Brain microvascular endothelial cell (primary cell): ENCODE measurements at places on chromosomes 3 and 15.

DNA sequence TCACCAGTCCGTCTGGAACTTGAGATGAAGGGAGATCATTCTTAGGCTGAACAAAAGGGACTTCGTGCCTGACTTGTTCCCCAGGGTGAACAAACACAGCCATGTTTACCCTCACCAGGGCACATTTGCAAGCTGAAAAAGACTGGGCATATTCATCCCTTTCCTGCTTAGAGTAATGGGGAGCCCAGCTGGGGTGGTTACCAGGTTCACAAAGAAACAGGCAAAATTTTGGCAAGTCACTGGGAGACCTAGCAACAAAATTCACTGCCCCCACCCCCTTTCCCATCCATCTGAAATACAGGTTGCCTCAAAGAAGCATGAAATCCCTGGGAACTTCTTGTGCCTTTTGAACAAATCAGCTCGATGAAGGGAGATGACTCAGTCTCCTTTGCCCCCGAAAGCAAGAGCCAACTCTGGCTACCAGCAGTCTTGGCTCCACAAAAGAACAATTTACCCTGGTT is 775.0 kb downstream of the SQOR start:
- DNase-seq = no peak

- DNase-seq = no peak
Observed at GRCh38 chr3:100124201-100124761, 10.0 kb upstream of the FILIP1L start.

GRCh38 chr3:16186565-16186964 is 12.1 kb downstream of the GALNT15 start:
- no peak for DNase-seq

DNA sequence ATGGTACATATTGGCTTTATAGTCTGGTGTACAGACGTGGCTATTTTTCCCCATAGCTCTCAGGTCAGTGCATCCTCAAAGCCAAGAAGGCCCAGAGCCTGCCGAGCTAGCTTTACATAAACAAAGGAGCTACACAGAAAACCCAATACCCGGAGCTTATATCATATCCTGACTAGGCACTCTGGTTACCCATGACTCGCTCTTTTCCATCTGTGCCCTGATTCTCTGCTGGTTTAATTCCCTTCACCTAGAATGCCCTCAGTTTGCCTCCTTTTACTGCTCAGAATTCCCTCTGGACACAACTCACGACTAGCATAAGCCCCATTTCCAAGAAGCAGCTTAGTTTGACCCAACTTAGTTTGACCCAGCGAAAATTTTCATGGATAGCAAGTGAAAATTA is 110.8 kb downstream of the TIGIT start:
- peak; percentile 22 for DNase-seq

DNA sequence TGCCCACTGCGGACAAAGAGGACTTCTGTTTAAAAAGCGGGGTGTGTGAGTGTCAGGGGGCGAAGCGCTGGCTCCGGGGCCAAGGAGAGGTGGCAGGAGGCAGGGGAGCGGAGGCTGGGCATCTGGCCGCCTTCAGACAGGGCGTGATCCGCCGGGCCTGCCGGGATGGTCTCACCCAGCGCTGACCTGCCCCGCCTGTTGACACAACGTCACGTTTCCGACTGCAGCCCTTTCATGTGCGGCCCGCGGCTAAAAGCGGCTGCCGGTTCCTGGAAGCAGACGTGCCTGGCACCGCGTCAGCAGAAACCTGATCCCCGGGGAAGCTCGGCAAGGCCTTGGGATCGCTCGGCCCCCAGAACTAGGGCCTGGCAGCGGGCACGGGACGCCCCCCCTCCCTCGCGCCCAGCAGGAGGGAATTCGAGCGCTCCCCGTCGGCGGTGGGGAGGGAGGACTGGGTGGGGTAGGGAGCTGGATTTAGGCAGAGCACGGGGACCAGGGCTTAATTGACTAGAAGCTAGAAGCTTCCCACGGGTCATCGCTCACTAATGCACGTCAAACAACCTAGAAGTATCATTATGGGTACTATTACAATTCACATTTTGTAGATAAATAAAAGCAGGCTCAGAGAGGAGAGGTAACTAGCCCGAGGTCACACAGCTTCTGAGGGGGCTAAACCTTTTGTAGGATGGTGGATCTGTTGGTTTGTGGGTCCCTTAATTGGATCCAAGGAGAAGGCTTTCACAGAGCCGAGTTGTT is 7.7 kb downstream of the BHLHE40 start:
- DNase-seq = peak; percentile 98

GRCh38 chr3:16474920-16475319 is 38.6 kb downstream of the RFTN1 start:
- DNase-seq = no peak

- DNase-seq = no peak
Observed at GRCh38 chr3:46438831-46439230, 25.9 kb downstream of the LTF start.

GRCh38 chr3:194672876-194673275 is 885 bp upstream of the LSG1 start:
- DNase-seq = no peak

DNA sequence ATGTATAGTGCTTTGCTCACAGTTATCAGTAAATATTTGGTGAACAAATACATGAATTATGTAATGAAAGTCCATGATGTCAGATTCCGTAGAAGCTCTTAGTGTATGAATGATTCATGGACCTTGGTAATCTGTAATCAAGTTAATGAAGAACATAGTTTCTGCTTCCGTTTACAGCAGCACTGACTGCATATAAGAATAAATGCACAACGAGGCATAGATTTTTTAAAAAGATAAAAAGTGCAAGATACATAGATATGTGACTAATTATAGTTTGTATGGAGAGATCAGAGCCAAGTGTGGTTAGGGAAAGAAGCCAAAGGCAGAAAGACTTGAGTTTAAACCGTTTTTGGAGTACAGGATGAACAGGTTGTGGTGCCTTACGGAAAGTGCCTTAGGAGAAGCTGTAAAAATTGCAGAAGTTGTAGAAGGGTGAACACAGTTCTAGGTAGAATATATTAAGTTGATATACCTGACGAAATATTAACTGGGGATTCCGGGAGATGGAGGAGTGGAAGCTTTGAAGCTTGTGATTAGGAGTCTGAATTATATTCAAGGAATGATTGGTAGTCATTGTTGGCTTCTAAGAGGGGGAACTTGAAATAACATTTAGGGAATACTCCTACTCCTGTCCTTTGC is 293.1 kb downstream of the NLGN1 start:
- no peak for DNase-seq

DNA sequence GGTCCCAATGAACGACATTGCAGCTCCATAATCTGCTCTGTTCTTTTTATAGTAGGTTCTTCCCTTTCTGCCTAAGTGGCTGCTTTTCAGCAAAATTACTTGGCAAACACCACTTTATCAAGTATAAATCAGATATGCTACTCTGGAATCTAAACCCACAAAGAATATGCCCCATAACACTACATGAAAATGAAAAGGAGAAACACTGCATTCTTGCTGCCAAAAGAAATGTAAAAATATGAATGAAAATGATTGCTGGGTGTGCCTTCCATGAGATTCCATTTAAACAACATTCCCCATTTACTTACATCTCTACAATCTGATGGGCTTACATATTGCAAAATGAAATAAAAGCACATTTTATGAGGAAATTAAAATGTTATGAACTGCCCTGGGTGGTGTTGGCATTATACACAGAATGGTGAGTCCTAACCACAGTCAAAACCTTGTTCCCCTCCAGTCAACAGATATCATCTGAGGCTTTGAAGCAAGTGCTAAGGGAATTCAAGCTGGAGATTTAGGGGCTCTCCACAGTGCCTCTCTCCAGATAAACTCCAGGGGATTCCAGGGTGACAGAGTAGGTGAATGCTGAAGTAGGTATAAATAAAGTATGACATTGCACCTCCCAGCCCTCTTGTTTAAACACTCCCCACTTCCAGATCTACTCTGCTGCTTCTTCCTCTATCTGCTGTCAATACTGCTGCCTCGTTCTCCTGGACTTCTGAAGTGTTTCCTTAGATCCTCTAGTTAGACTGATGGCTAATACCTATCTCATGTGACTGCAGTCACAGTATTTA is 136.5 kb downstream of the RORA start:
- no peak for DNase-seq

- no peak for DNase-seq
Observed at GRCh38 chr15:100284191-100284590, 57.6 kb downstream of the ADAMTS17 start.

DNA sequence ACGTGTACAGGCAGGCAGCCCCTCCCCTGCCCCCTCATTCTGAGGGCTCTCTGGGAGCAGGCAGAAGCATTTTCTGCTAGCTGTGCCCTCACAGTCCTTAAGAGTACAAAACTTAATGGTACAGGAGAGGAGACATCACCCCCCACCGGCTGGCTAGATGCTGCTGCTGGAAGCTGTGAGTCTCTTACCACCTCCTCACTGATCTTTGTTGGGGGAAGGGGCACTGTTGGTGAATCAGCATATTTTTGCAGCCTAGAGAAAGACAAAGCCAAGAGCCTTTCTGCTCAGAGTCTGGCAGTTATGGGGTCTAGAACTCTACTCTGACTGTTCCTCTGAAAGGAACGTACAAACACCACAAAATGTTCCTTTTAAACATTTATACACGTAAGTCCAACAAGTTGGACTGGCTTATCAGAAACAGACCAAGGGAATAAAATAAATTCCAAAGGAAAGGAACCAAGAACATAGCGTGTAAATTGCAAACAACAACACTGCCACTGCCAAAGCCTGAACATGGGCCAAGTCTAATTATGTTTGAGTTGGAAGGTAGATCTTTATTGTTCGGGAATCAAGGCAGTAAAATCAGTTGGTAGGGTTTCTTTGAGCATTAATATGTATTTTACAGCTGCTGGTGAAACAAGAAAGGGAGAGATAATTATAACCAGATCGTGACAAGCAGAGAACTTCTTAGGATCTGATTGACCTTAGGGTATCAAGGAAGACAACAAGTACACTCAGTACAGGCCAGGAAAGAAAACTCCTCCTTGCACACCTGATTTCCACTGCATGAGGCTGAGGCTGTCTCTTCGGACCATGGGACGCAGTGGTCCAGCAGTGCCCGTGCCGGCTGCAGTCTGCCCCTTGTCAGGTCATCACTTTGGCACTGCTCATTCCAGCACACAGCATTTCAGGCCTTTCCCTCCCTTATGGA is 27.4 kb downstream of the CLK3 start:
- peak; percentile 43 for DNase-seq

GRCh38 chr3:105599350-105599749 is 232.6 kb downstream of the ALCAM start:
- DNase-seq = no peak

DNA sequence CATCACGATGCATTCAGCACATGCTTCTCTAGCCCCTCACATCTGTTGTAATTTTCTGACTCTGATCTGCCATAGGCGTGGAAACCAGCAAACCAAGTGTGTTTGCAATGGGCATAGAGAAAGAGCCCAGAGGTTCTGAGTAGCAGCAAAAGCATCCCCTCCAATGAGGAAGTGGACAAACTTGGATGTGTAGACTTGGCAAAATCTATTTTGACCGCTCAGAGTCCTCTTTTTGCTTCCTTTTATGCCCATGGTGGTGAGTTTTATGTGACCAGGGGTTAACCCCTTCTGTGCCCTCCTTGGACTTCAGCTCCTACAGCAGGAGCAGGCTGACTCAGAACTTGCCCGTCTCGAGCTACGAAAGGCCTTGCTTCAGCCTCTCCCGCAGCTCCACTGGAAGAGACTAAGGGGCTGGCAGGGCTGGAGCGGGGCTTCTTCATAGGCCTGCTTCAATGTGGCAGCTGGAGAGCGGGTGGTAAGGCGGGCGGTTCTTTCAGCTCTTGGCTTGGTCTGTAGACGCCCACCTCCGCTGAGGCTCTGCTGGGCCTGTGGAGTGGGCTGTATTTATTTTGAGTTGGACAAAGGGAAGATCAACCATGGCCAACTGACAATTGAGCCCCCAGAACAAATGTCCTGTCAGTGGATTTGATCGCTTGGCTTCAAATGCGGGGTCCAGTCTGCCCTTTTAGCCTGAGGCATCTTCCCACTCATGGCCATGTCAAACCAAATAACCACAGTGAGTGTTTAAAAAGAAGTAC is 6.5 kb upstream of the ETV5 start:
- DNase-seq = no peak

- no peak for DNase-seq
Observed at GRCh38 chr3:187186375-187186774, 10.9 kb upstream of the RTP1 start.

- no peak for DNase-seq
Observed at GRCh38 chr3:50493086-50493485, 10.3 kb downstream of the CACNA2D2 start.

- DNase-seq = peak; percentile 41
Observed at GRCh38 chr15:61227269-61227949, 1.7 kb downstream of the RORA start.

DNA sequence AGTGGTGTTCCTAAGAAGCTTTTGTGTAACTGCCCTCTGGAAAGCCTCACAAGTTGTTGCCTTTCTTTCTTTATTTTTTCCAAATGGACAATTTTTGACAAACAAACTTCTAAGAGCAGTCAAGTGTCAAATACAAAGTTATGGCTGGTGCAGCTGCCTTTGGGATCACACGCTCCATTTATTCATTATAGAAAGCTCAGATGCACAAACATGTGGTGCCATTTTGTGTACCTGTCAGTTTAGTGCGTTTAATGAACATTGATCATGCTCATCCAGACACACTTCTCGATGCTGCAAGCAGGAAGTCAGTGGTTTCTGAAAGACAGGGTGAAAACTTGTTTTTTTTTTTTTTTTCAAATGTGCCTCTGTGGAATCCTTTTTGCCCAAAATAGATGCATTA is 324.5 kb downstream of the CNTN4 start:
- no peak for DNase-seq

GRCh38 chr15:40925863-40926658 is 3.1 kb upstream of the DLL4 start:
- DNase-seq = no peak

- DNase-seq = peak; percentile 72
Observed at GRCh38 chr3:35929158-35929557, 289.8 kb downstream of the ARPP21 start.

- no peak for DNase-seq
Observed at GRCh38 chr3:56610669-56611335, 53.8 kb downstream of the CCDC66 start.

- no peak for DNase-seq
Observed at GRCh38 chr3:2927259-2927658, 182.9 kb downstream of the IL5RA start.

DNA sequence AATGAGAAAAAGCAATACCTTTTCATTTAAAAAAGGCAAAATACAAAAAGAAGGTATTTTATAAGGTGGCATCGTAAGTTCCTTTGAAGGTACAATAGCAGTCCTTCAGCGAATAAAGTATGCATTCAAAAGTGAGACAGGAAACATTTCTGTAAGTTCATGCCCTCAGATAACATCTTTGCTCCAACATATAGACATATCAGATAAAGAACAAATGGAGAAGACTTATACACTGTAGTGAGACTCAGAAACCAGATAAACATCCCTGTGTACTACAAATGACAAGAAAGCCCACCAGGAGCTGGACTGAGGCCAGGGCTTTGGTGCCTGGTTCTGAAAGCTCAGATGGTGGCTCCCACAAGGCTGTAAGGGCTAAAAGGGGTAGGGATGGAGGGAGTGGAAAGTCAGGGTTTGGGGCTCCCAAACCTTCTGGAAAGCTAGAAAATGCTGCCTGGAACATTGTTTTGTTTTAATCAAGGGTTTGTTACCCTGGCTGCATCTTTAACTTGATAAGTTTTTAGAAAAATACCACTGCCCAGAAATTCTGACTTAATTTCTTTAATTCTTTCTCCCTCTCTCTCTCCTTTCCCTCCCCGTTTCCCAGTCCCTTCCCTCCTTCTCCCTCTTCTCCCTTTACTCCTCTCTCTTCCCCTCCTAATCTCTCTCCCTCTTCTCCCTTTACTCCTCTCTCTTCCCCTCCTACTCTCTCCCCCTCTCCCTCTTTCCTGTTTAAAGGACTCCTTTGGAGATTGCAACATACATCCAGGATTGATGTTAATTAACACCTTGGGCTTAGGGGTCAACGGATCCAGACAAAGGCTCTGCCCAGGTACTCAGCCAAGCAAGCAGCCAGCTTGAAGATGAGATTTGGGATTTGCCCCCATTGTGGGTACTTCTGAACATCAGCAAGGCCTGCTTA is 126.1 kb downstream of the AQP9 start:
- DNase-seq = no peak
